Omental fat pad (tissue), 4 donors: ENCODE measurements at places on chromosomes 4 and X. TPM values are rescaled to one million over a fixed set of nuclear protein-coding genes. Genes with fewer than 3 reads are reported as not detected.

GRCh38 chrX:20685652-20686051 lies 418.9 kb upstream of the RPS6KA3 start:
- no peak for DNase-seq

GRCh38 chr4:143625632-143626031 lies 74.8 kb downstream of the FREM3 start:
- no peak for DNase-seq

- DNase-seq, result no peak
These were observed 59.6 kb downstream of the RPS3A start for GRCh38 chr4:151158979-151159378.

DNA sequence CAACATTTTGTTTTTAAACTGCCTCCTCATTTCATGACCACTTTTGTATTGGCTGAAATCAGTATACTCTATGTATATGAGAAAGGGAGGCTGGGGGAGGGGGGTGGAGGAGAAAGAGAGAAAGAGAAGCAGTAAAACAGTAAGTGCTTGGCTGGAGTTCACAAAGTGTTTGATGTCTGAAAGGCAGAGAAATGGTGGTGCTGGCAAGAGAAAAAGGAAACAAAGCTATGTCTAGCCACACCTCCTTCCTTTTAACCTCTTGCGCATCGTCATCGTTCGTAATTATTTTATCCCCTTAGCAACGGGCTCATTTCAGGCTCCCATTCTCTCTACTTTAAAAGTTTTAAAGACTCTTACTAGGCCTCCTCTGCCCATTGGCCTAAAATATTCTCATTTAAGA lies 25.6 kb downstream of the RPA4 start:
- no peak for DNase-seq

- DNase-seq, result no peak
These were observed 69.4 kb downstream of the HMGB2 start for GRCh38 chr4:173264684-173265185.

- DNase-seq, result no peak
These were observed 67.0 kb upstream of the MSX1 start for GRCh38 chr4:4792466-4792865.

DNA sequence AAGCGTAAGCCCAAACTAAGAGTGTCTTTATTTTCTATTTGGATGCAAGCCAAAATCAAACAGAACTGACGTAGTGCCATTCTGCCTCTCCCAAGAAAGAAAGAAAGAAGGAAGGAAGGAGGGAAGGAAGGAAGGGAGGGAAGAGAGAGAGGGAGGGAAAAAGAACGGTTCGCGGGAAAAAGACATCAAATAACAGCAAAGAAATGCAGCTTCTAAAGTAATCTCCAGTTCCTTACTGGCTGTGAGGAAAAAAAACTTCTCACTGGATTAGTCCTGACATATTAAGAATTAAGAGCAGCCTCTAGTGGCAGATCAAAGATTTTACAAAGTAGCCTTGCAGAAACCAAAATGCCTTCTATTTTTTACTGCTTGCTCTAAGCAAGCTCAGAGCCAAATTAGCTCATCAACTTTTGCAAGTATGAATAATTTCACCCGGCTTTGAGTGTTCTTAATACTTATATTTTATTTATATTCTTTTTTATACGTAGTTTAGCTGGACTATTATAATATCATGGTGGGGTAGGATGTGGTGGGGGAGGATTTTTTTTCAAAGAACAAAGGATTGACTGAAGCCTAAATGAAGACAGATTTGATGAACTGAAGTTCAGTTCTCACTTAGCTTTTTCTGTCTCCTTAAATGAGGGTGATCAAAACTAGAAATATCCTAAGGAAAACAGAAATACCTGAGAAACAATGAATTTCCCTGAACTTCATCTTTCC lies 36.6 kb downstream of the PITX2 start:
- DNase-seq, result no peak

GRCh38 chrX:118554511-118554910 lies 58.9 kb downstream of the DOCK11 start:
- no peak for DNase-seq

GRCh38 chr4:163484906-163485305 lies 9.6 kb upstream of the TMA16 start:
- DNase-seq, result peak; percentile 36

GRCh38 chr4:17280261-17281018 lies 231.4 kb downstream of the QDPR start:
- DNase-seq, result no peak

GRCh38 chr4:185237175-185237574 lies 27.8 kb downstream of the SNX25 start:
- DNase-seq, result no peak

DNA sequence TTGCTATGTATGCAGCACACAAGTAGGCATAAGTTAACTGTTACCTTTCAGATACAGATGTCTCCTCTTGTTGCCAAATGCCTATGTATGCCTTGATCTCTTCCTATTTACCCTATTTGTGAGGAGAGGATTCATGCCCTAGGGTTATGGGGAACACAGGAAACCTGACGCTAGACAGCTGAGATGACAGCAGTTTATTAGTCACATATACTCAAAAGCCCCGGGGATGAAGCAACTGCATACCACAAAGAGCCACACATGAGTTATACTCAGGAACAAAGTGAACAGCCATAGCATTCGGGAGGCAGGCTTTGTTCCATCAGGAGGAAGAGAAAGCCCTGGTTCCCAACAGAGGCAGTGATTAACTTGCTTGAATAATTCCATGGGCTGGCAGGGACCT lies 1011.7 kb upstream of the PCDH7 start:
- no peak for DNase-seq

GRCh38 chr4:83561381-83561780 lies 25.5 kb downstream of the GPAT3 start:
- peak; percentile 33 for DNase-seq

DNA sequence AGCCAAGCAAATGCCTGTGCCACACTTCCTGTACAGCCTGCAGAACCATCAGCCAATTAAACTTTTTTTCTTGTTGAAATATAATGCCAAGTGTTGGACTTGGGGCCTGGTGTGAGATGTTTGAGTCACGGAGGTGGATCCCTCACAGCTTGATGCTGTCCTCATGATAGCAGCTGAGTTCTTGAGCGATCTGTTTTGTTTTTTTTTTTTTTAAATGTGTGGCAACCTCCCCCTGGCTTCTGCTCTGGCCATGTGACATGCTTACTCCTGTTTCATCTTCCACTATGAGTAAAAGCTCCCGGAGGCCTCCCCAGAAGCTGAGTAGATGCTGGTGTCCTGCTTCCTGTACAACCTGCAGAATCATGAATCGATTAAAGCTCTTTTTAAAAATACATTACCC lies 973.3 kb upstream of the FTHL17 start:
- no peak for DNase-seq

DNA sequence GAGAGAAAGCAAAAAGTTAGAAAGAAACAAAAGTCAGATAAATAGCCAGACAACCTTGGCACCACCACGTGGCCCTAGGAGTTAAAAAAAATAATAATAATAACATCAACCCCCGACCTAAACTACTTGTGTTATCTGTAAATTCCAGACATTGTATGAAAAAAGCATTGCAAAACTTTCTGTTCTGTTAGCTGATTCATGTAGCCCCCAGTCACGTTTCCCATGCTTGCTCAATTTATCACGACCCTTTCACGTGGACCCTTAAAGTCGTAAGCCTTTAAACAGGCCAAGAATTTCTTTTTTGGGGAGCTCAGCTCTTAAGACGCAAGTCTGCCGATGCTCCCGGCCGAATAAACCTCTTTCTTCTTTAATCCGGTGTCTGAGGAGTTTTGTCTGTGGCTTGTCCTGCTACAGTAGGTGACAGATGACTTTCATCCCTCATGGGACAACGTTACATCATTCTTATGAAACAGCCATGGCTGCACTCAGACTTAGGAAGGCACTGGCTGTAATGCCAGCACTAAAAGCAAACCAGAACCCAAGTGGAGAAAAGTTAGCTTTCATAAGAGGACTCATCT lies 520 bp downstream of the ACOX3 start:
- DNase-seq, result no peak

DNA sequence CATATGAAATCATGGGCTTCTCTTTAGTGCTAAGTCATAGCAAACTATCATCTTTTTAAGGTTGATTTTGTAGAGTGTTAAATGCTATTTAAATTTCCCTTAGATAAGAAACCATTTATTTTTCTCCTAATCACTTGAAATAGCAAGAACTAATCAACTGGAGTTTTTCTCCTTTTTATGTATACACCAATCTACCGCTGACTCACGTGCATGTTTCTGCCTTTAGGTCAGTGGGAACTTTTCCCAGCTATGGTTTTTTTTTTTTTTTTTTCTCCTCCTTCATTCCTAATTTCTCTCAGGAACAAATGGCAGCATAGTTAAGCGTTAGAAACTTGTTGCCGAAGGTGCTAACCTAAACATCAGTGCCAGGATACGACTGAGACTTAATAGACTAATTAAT lies 176.4 kb downstream of the BMPR1B start:
- no peak for DNase-seq

DNA sequence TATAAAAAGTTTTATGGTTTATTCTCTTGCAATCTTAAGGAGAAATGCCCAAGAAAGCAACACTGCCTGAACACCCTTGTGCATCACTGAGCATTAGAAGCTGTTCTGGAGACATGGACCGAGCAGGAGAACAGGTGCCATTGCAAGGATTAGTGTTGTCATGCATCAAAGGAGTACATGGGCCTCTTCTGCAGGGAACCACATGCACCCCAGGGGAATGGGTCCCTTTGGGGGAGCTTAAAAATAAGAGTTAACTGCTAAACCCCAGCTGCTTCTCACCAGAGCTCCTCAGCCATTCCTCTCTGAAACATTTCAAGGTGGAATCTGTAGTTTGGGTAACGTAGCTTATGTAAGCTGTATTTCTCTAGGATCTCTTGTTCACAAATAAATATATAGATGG lies 353.0 kb upstream of the SLC7A11 start:
- DNase-seq, result no peak

GRCh38 chrX:109959356-109959871 lies 43.5 kb upstream of the TMEM164 start:
- DNase-seq, result no peak

ARSJ gene
- total RNA-seq, result 5.8 TPM

RPS3A gene
- total RNA-seq, result 3,475 TPM

NXF3 gene
- 0.84 TPM for total RNA-seq

CT45A2 gene
- total RNA-seq, result not detected

KLB gene
- total RNA-seq, result 7.9 TPM

DUSP21 gene
- not detected for total RNA-seq

ARX gene
- total RNA-seq, result not detected

CSAG2 gene
- not detected for total RNA-seq
